Left ventricle myocardium inferior (tissue), 1 donor: ENCODE measurements at places on chromosomes 6 and 20. TPM values are rescaled to one million over a fixed set of nuclear protein-coding genes. Genes with fewer than 3 reads are reported as not detected.

DNA sequence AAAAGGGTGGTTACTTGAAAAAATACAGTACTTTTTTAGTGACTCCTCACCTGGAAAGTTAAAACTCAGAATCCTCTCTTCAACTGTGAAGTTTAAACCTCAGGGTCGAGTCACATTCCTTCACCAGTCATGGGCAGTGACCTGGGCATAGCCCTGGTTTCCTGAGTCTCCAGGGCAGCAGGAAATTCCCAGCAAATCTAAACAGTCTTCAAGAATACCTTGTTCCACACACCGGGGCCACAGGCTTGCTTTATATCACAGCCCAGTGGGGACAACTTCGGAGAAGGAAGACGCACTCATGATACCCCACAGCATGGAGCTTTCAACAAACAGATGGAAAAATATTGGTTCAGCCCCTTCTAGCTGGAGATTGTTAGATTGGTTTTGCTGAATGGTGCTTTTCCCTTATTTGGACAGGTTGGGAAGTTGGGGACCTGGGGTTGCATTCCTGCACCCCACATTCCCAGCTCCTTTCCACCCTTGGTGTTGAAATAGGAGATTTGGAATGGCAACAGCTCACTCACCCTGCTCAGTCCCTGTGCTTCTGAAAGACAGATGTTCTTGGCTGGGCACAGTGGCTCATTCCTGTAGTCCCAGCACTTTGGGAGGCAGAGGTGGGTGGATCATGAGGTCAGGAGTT lies 113.0 kb upstream of the TMEM170B start:
- DNase-seq, result no peak

- DNase-seq, result peak; percentile 68
Observed at GRCh38 chr6:17392978-17393891, at the start of gene CAP2. TSS of gene CAP2 (plus strand) at chr6:17393595. CDS start at chr6:17421556, 27,961 bp downstream.

- DNase-seq, result no peak
Observed at GRCh38 chr6:126020305-126021050, 34.1 kb downstream of the TRMT11 start.

DNA sequence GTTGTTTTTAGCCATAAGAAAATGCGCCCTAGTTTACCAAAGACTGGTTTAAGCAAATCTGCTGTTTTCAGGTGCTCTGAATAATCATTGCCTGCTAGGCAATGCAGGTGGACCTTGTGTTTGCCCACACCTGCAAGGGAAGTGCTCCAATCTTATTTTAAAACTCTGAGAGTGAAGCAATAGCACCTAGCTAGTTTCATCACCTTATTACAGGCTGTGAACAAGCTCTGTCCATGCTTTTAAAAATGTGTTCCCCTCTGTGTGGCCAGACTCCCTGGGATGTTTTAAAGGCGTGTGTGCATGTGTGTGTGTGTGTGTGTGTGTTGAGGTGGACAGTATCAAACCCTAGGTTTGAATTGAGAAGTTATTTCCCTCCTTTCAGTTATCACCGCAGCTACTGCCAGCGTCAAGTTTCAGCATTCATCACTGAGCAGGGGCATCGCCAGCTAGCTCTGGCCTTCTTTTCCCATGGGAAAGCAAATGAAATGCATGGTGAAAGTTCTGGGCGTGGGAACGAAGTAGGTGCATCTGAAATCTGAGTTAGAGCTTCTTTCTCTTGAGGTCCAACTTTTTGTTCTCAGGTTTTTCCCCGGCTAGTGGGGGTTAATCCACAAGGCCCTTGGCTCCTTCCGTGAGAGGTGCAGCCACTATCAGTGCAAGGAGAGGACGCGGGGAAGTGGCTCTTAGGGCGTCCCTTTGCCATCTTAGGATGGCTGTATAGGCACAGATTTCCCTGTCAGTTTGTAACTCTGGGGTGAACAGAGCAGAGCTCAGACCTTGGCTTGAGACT lies 30.8 kb downstream of the DUSP22 start:
- DNase-seq, result no peak

GRCh38 chr6:106456756-106457155 lies 96.2 kb downstream of the CRYBG1 start:
- DNase-seq, result no peak

PI16 gene
- total RNA-seq, result 25.9 TPM

SLC22A16 gene
- total RNA-seq, result not detected

HRH3 gene
- total RNA-seq, result not detected

GCNT2 gene
- 49.0 TPM for total RNA-seq

MAFB gene
- total RNA-seq, result 10.2 TPM
